ENCODE measurements at places on chromosomes 4 and X. TPM values are rescaled to one million over a fixed set of nuclear protein-coding genes. Genes with fewer than 3 reads are reported as not detected.

The ITIH6 gene
- not detected for total RNA-seq

The LRRC66 gene
- 0.83 TPM for total RNA-seq

The MAGEB1 gene
- not detected for total RNA-seq

The SATL1 gene
- total RNA-seq = not detected

The CENPVL1 gene
- total RNA-seq = not detected

The GABRG1 gene
- total RNA-seq = not detected

The P2RY10 gene
- total RNA-seq = not detected

The ACSL1 gene
- total RNA-seq = 30.4 TPM

The OPRPN gene
- total RNA-seq = not detected

The MFSD8 gene
- total RNA-seq = 20.9 TPM

The ARHGEF9 gene
- 20.8 TPM for total RNA-seq

The FGG gene
- not detected for total RNA-seq

The IL2RG gene
- not detected for total RNA-seq

The DTHD1 gene
- not detected for total RNA-seq

The GCNA gene
- 1.3 TPM for total RNA-seq

The PHKA1 gene
- total RNA-seq = 6.8 TPM

The CLCN4 gene
- 5.8 TPM for total RNA-seq

The USP17L10 gene
- not detected for total RNA-seq

The NLGN4X gene
- under 0.01 TPM for total RNA-seq

The SERTM2 gene
- total RNA-seq = under 0.01 TPM

The CXCL5 gene
- 0.73 TPM for total RNA-seq

The RHOXF1 gene
- not detected for total RNA-seq

The NPY1R gene
- not detected for total RNA-seq
